ENCODE measurements at places on chromosomes 11 and 22. TPM values are rescaled to one million over a fixed set of nuclear protein-coding genes. Genes with fewer than 3 reads are reported as not detected.

The ZNF408 gene
- 7.8 TPM for total RNA-seq

The EFCAB6 gene
- 0.65 TPM for total RNA-seq

The CREB3L1 gene
- 0.32 TPM for total RNA-seq

The CNGA4 gene
- under 0.01 TPM for total RNA-seq

The TH gene
- total RNA-seq: not detected

The PDGFD gene
- 6.2 TPM for total RNA-seq

The RTN3 gene
- 41.9 TPM for total RNA-seq

The ARHGAP8 gene
- total RNA-seq: not detected

The CSF2RB gene
- 19.1 TPM for total RNA-seq

The PKP3 gene
- 0.32 TPM for total RNA-seq

The CARD16 gene
- total RNA-seq: 18.8 TPM

The OOSP2 gene
- total RNA-seq: not detected

The SERHL2 gene
- 1.9 TPM for total RNA-seq

The HIC2 gene
- total RNA-seq: 1.9 TPM

The SIDT2 gene
- total RNA-seq: 9.7 TPM

The C11orf97 gene
- not detected for total RNA-seq

The MEI1 gene
- total RNA-seq: 1.3 TPM

The OR51B5 gene
- not detected for total RNA-seq

The NEFH gene
- total RNA-seq: 0.97 TPM

The APOBEC3G gene
- 2.9 TPM for total RNA-seq

The MRPL23 gene
- total RNA-seq: 179 TPM

The NRXN2 gene
- total RNA-seq: not detected

The MAPK8IP2 gene
- total RNA-seq: not detected

The FOLH1 gene
- total RNA-seq: 3.6 TPM

The C22orf31 gene
- total RNA-seq: not detected
